Muscle of back (tissue), 13 donors: ENCODE measurements at places on chromosomes 1 and 21.

- no peak for DNase-seq
Measured at GRCh38 chr1:183920651-183921050, 115.7 kb downstream of the RGL1 start.

GRCh38 chr21:37562920-37563640, 196.5 kb downstream of the DYRK1A start:
- no peak for DNase-seq

- no peak for DNase-seq
Measured at GRCh38 chr1:83583351-83584014, 415.4 kb downstream of the TTLL7 start.

- DNase-seq: no peak
Measured at GRCh38 chr1:112925015-112925414, 31.0 kb downstream of the SLC16A1 start.

DNA sequence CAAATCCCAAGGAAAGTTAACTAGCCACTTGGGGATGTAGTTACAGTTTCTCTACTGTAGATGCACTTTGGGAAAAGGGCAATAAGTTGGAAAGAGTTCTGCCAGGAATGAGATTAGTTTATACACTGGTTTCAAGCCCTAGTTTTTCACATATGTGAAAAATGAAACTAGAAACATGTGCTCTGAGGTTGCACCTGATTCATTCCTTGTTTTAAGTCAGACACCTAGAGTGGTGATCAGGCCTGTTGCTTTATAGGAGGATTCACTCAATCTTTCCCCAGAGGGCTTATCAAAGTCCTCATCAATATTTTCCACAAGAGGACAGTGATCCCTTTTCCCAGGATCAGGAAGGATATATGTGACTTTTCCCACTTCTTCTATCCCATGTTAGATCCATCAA, 515.9 kb upstream of the PKN2 start:
- no peak for DNase-seq
